ENCODE measurements at places on chromosomes 4 and X.

GRCh38 chr4:87574996-87575395 lies 33.3 kb upstream of the DSPP start:
- peak; percentile 27 for DNase-seq

DNA sequence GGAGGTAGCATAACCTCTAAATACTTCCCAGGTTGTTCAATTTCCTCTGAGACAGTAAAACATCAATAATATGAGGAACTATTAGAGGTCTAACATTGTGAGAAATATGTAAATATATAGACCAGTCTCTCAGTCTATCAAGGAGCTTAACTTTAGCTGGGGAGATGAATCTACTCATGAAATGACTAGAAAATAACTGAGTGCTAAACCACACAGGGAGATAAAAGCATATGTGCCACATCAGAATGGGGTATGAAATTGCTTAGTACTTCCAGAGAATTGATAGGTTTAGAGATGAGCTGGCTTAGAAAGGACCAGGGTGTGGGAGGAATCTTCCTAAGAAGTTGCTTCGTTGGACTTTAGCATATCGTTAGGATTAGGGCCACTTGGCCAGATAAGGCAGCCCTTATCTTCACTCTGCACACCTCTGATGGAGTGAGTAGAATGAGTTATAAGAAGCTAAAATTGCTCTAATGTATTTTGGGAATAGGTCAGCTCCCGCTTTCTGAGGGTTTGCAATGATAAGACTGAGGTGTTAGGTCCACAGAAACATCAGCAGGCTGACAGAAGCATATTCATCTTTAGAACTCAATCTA lies 299.2 kb downstream of the UNC5C start:
- DNase-seq: no peak

GRCh38 chr4:41814565-41814964 lies 66.0 kb upstream of the PHOX2B start:
- DNase-seq: peak; percentile 56

GRCh38 chrX:71618303-71618721 lies at the start of gene CXCR3:
TSS of gene CXCR3 (minus strand) at chrX:71618511. CDS start at chrX:71618449, 62 bp downstream.
- DNase-seq: peak; percentile 7

DNA sequence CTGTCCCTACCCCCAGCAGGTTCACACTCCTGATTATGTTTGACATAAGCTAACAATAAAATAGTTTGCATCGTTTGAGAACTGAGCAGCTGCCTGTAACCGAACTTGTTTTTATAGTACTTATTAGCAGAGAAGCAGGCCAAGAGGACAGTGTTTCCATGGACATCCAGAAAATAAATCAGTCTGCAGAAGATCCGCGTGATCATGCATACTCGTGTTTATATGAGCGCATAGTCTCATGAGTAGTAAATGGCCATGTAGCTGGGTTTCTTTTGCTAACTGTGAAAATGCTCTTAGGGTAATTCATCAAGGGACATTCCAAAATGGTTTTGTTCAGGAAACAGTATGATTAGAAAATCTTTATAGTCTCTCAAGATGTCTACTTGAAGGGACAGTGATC lies 289.2 kb downstream of the DCTD start:
- DNase-seq: no peak

GRCh38 chr4:70874268-70875156 lies 27.7 kb upstream of the MOB1B start:
- DNase-seq: no peak

DNA sequence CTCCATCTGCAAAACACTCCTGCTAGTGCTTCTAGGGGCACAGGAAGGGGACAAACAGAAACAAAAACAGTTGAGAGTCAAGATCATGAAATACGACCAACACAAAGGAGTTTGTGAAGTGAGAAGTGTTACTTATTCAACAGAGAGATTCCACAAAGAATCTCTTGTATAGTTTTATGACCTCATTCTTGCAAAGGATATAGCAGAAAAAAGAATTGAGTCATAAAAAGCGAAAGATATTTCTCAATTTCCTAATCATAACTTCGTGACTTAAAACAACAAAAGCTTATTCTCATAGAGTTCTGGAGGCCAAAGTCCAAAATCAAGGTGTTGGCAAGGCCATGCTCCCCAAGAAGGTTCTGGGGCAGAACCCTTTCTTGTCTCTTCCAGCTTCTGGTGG lies 40.7 kb downstream of the TIGD4 start:
- DNase-seq: no peak
